Breast epithelium (tissue), 4 donors: ENCODE measurements at places on chromosomes 5 and 9. TPM values are rescaled to one million over a fixed set of nuclear protein-coding genes. Genes with fewer than 3 reads are reported as not detected.

- H3K36me3 ChIP-seq = no peaks in the 10 kb centered on the region
- peaks cover 3% of the 10 kb centered on the region for H3K4me1 ChIP-seq
- peak overlapping the region; percentile 83 for H3K4me3 ChIP-seq
- H3K27me3 ChIP-seq = no peaks in the 10 kb centered on the region
Measured at GRCh38 chr5:142109331-142110045, 909 bp downstream of the NDFIP1 start.

DNA sequence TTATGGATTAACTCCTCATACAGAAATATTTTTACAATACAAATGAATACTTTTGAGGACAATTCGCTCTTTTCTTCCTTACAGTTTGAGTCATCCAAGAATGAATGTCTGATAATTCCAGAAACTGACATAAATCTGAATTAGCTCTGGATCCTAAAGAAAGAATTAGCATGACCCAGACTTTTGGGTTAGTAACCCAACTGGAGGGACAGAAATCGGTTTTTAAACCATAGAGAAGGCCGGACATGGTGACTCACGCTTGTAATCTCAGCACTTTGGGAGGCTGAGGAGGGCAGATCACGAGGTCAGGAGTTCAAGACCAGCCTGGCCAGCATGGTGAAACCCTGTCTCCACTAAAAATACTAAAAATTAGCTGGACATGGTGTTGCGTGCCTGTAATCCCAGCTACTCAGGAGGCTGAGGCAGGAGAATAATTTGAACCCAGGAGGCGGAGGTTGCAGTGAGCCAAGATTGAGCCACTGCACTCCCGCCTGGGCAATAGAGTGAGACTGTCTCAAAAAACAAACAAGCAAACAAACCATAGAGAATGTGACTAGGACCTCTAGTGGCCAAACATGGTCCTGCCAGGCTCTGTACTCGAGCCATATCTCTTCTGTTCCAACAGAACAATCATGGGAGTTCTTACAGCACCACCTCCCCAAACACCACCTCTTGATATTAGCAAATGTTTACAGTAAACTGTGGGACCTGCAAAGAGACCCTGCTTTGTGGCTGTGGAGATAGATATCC lies 44.8 kb downstream of the LURAP1L start:
- no peak overlapping the region for H3K4me3 ChIP-seq
- DNase-seq = no peak
- H3K4me1 ChIP-seq = no peaks in the 10 kb centered on the region
- no peaks in the 10 kb centered on the region for H3K36me3 ChIP-seq

DNA sequence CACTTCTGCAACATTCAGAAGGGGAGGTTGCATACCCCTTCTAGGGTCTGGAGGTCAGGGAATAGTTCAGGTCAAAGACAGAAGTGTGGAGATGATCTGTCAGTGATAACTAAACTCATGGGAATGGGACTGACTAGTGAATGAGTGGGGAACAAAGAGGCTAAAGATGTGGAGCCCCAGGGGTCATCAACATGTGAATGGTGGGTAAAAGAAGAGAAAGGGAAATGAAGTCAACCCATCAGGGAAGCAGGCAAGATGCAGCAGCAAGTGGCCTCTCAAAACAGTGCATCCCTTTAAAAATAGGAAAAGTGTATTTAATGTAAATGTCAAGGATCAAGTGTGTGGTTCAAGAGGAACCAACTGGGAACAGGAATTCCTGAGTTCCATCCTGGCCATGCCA lies 69.9 kb downstream of the PLPPR1 start:
- no peaks in the 10 kb centered on the region for H3K27me3 ChIP-seq
- no peak for DNase-seq
- H3K4me1 ChIP-seq = no peaks in the 10 kb centered on the region
- no peak overlapping the region for H3K27ac ChIP-seq

DNA sequence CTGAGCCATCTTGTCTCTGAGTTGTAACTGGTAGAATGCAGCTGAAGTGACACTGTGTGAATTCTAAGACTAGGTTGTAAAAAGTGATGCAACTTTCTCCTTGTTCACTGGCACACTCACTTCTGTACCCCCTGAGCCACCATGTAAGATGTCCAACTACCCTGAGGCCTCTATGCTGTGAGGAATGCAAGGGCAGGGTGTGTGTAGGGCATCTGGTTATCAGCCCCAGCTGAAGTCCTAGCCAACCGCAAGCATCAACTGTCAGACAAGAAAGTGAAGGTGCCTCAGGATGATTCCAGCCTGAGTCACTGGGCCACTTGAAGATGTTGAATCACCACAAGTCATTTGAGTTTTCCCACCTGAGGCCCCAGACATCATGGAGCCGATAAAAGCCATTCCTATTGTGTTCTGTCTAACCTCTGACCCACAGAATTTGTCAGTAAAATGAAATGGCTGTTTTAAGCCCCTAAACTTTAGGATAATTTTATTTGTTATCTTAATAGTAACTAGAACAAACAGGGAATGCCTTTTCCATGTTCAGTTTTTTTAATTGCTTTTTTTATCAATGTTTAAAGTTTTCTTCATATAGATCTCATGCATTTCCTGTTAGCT lies 18.7 kb upstream of the RHOBTB3 start:
- H3K4me3 ChIP-seq = no peak overlapping the region
- no peaks in the 10 kb centered on the region for H3K4me1 ChIP-seq
- no peaks in the 10 kb centered on the region for H3K36me3 ChIP-seq

GRCh38 chr9:109953300-109953699 lies 173.3 kb downstream of the PALM2AKAP2 start:
- H3K36me3 ChIP-seq = no peaks in the 10 kb centered on the region
- no peak overlapping the region for H3K4me3 ChIP-seq
- no peak for DNase-seq
- no peaks in the 10 kb centered on the region for H3K27me3 ChIP-seq
- H3K27ac ChIP-seq = no peak overlapping the region

- peak overlapping the region; percentile 93 for H3K27ac ChIP-seq
- H3K27me3 ChIP-seq = no peaks in the 10 kb centered on the region
- no peaks in the 10 kb centered on the region for H3K36me3 ChIP-seq
- DNase-seq = no peak
- peaks cover 12% of the 10 kb centered on the region for H3K4me1 ChIP-seq
Measured at GRCh38 chr5:132226516-132227234, 978 bp downstream of the P4HA2 start.

GRCh38 chr5:168162464-168162863 lies 129.0 kb upstream of the WWC1 start:
- no peak overlapping the region for H3K27ac ChIP-seq
- no peak for DNase-seq

GRCh38 chr5:178339272-178339671 lies 106.7 kb upstream of the PHYKPL start:
- no peaks in the 10 kb centered on the region for H3K27me3 ChIP-seq
- no peaks in the 10 kb centered on the region for H3K4me1 ChIP-seq
- H3K4me3 ChIP-seq = no peak overlapping the region
- H3K36me3 ChIP-seq = no peaks in the 10 kb centered on the region
- DNase-seq = no peak

- no peak for DNase-seq
- H3K4me1 ChIP-seq = no peaks in the 10 kb centered on the region
- no peak overlapping the region for H3K27ac ChIP-seq
- no peak overlapping the region for H3K4me3 ChIP-seq
- no peaks in the 10 kb centered on the region for H3K27me3 ChIP-seq
Measured at GRCh38 chr5:58810086-58810485, 227.2 kb downstream of the RAB3C start.

DNA sequence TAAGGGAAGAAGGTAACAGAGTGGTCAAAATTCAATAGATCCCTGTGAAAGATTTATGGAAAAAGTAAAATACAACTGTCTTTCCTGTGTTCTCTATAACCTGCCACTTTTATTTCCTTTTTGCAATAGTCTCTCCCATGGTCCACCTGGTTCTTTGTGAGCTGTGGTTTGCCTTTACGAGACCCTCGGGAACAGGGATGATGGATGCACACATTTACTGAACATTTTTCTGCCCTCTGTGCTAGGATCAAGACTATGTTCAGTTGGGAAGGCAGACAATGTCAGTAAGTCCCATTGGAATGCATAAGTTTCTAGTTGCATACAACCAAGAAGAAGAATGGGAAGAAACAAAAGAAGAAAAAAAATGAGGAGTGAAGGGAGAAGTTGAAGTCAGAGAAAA lies 281.2 kb downstream of the TRPM3 start:
- H3K27me3 ChIP-seq = no peaks in the 10 kb centered on the region
- H3K27ac ChIP-seq = no peak overlapping the region
- H3K36me3 ChIP-seq = no peaks in the 10 kb centered on the region
- H3K4me3 ChIP-seq = no peak overlapping the region
- no peak for DNase-seq

- H3K4me1 ChIP-seq = no peaks in the 10 kb centered on the region
- DNase-seq = no peak
- H3K4me3 ChIP-seq = no peak overlapping the region
- no peaks in the 10 kb centered on the region for H3K36me3 ChIP-seq
- H3K27ac ChIP-seq = no peak overlapping the region
Measured at GRCh38 chr5:130923543-130924124, 241.4 kb downstream of the HINT1 start.

GRCh38 chr5:119270121-119270565 lies 85.7 kb upstream of the TNFAIP8 start:
- H3K27me3 ChIP-seq = no peaks in the 10 kb centered on the region
- H3K36me3 ChIP-seq = no peaks in the 10 kb centered on the region
- H3K4me1 ChIP-seq = no peaks in the 10 kb centered on the region
- no peak overlapping the region for H3K4me3 ChIP-seq

GRCh38 chr9:35658968-35659220 lies 802 bp downstream of the CCDC107 start:
- peak; percentile 49 for DNase-seq
- H3K27ac ChIP-seq = peak overlapping the region; percentile 98
- H3K4me1 ChIP-seq = no peaks in the 10 kb centered on the region
- H3K36me3 ChIP-seq = no peaks in the 10 kb centered on the region

DNA sequence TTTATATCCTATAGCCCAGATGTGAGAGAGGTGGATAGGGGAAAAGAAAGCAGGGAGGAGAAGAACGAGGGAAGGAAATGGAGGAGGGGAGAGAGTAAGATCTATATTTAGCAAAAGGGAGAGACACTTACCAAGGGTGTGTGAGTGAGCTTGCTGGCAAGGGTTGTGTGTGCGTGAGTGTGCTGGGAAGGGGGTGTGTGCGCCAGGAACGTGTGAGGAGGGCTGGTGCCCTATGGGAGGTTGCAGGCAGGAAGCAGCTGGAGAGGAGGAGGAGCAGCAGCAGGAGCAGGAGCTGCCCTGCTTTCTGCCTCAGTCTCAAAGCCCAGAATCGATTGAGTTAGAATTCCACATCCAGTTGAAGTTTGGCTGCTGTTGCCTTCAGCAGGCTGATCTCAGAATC lies 148.3 kb upstream of the RUSC2 start:
- H3K27me3 ChIP-seq = no peaks in the 10 kb centered on the region
- no peaks in the 10 kb centered on the region for H3K36me3 ChIP-seq
- no peak overlapping the region for H3K4me3 ChIP-seq
- no peaks in the 10 kb centered on the region for H3K4me1 ChIP-seq
- H3K27ac ChIP-seq = no peak overlapping the region

DNA sequence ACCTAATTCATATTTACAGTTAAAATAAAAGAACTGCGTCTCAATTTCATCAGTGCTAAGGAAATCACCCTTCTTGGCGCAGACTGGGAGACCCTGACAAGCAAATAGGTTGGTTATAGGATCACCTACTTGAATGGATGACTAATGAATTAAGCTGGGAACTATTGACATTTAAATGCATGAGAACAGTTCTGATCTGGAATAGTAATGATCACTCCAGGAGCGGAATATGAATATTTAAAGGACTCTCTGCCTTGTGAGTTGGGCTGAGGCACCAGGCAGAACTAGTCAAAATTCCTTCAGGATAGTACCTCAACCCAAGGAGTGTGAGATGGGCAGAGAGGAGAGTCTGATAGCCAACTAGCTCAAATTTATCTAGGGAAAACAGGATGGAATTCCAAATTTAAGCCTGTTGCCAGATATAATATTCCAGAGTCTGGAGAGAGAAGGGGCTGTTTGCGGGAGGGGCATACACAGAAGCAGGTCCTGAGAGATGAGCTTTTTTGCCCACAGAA lies 364.4 kb downstream of the CSNK1G3 start:
- no peak overlapping the region for H3K27ac ChIP-seq
- DNase-seq = no peak
- no peaks in the 10 kb centered on the region for H3K27me3 ChIP-seq
- H3K4me3 ChIP-seq = no peak overlapping the region

- H3K4me1 ChIP-seq = no peaks in the 10 kb centered on the region
- H3K27me3 ChIP-seq = no peaks in the 10 kb centered on the region
- H3K27ac ChIP-seq = no peak overlapping the region
- no peak for DNase-seq
Measured at GRCh38 chr5:57550132-57550531, 67.5 kb upstream of the ACTBL2 start.

GRCh38 chr9:26605367-26605766 lies 287.2 kb downstream of the CAAP1 start:
- no peak overlapping the region for H3K4me3 ChIP-seq
- no peak for DNase-seq
- no peaks in the 10 kb centered on the region for H3K4me1 ChIP-seq

DNA sequence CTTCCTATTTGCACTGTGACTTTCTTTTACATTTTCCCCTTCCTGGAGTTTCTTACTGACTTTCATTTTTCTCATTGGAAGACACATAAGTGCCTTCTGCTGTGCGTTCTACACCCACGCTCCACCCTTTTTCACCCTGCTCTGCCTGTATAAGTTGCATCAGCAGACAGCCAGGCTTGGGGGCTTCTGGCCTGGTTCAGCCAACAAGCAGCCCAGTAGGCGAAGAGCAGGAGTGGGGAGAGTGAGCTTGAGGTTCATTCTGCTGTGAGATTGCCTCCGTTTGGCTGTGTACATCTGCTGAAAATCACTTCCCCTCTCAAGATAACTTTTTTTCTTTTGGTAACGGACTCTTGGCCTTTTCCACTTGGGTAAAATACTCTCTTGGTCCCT lies 38.4 kb downstream of the RASGRF2 start:
- H3K4me1 ChIP-seq = no peaks in the 10 kb centered on the region
- no peaks in the 10 kb centered on the region for H3K36me3 ChIP-seq
- no peak for DNase-seq

GDA gene
- total RNA-seq = 1.3 TPM

EXOSC3 gene
- 40.6 TPM for total RNA-seq

TAF11L5 gene
- not detected for total RNA-seq

ARID3C gene
- total RNA-seq = not detected

SPEF2 gene
- 35.9 TPM for total RNA-seq

HACD4 gene
- 3.3 TPM for total RNA-seq

C9orf50 gene
- 0.48 TPM for total RNA-seq

CDH10 gene
- total RNA-seq = not detected
